Right renal cortex interstitium (tissue), 3 donors: ENCODE measurements at places on chromosomes 3 and 15.
A peak's percentile ranks its signal among the peaks of the same experiment; 100 is the strongest.

- no peak for DNase-seq
These were observed 25.9 kb upstream of the MINAR1 start for GRCh38 chr15:79406210-79406609.

- DNase-seq, result no peak
These were observed 19.0 kb downstream of the TM4SF4 start for GRCh38 chr3:149493315-149494021.

DNA sequence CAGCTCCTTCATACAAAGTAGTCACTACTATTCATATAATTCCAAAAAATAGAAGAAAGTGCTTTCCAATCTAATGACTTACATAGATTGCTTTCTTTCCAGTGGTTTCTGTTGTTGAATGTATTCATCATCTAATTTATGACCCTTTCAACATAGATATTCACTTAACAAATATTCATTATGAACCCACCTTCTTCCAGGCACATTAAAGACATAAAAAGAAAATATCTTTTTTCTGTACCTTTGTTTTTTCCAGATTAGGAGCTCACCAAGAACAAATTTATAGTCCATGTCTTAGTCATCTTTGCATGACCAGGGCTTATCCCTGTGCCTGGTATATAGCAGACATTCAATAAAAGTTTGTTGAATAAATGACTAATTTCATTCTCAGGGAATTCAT, 32.4 kb upstream of the PDZRN3 start:
- no peak for DNase-seq

DNA sequence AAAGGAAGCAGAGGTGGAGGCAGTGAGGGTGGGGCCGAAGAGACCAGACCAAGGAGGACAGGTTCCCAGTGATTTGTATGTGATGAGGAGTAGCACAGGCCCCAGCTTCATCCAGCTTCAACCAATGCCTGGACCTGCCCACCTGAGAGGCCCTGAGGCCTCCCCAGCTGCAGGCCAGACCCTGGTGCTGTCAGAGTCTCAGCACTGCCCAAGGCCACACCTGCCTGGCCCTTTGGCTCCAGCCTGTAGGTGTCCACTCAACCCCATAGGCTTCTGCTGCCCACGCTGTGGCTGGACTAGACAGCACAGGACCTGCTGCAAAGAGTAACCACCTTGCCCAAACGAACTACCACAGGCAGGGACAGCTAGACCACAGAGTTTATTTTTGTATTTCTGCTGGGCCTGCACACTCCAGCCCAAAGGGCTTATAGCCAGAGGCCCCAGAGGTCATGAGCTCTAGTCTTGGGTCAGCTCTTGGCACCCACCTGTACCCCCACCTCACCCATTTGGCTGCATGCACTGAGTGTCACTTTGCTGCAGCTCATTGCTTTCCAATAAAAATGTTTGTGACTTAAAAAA, 81.9 kb upstream of the CDV3 start:
- no peak for DNase-seq

GRCh38 chr3:158094235-158095110, 11.7 kb downstream of the SHOX2 start:
- no peak for DNase-seq

- DNase-seq, result peak; percentile 13
These were observed 69.2 kb upstream of the ICE2 start for GRCh38 chr15:60548101-60548500.

- no peak for DNase-seq
These were observed 1.1 kb downstream of the PDIA5 start for GRCh38 chr3:123067689-123068600.

GRCh38 chr15:94282269-94283250, 51.2 kb downstream of the MCTP2 start:
- no peak for DNase-seq

DNA sequence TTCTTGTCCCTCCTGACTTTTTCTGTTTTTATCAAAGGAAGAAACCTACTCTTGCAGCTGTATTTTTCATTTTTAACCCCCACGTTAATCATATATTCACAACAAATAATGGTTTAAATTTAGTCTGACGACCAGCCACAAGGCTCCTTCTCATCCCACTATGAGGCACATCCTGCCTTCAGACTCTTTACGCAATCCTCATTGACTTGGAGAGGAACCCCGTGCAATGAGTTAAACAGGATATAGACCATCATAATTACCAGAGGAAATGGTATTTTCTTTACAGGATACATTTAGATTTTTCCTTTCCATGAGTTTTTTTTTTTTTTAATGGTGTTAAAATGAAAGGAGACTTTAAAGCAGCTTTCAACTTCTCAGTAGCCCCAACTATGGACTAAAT, 68.5 kb downstream of the WWTR1 start:
- DNase-seq, result no peak

GRCh38 chr3:5016211-5017161, 37.2 kb downstream of the BHLHE40 start:
- no peak for DNase-seq

GRCh38 chr15:39575180-39575579, 5.7 kb upstream of the THBS1 start:
- DNase-seq, result no peak

- DNase-seq, result no peak
These were observed 124.3 kb upstream of the CPNE4 start for GRCh38 chr3:132159145-132159544.

GRCh38 chr15:68623301-68623892, 44.6 kb downstream of the CORO2B start:
- DNase-seq, result no peak

DNA sequence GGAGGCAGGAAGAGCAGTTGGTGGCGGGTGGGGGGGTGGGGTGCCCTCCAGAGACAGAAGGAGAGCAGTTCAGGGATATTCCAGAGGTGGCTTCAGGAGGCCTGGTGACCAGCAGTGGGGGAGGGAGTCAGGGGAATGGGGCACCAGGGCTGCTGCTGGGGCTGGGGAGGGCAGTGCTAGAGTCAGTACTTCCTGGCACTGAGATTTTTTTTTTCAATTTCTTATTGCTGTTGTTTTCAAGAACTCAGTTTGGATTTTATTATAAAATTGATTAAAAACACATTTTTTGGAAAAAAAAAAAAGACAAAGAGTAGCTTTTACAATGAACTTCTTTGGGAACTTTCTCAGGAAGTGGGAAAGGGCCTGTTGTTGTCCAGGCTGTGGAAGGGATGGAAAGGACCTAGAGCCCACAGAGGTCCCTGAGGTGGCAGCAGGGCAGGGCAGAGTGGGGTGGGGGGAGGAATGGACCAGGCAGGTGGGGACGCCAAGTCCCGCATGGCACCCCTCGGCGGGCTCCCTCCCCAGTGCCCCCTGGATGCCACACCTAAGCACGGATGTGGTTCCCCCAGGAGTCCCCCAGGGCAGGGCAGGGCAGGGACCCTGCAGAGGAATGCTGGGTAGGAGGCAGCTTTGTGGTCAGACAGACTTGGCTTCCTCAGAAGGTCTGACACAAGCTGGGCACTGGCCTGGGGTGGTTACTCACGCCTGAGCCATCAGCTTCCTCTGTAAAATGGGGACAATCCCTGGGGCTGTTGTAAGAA, 8.5 kb upstream of the ANPEP start:
- DNase-seq, result no peak

DNA sequence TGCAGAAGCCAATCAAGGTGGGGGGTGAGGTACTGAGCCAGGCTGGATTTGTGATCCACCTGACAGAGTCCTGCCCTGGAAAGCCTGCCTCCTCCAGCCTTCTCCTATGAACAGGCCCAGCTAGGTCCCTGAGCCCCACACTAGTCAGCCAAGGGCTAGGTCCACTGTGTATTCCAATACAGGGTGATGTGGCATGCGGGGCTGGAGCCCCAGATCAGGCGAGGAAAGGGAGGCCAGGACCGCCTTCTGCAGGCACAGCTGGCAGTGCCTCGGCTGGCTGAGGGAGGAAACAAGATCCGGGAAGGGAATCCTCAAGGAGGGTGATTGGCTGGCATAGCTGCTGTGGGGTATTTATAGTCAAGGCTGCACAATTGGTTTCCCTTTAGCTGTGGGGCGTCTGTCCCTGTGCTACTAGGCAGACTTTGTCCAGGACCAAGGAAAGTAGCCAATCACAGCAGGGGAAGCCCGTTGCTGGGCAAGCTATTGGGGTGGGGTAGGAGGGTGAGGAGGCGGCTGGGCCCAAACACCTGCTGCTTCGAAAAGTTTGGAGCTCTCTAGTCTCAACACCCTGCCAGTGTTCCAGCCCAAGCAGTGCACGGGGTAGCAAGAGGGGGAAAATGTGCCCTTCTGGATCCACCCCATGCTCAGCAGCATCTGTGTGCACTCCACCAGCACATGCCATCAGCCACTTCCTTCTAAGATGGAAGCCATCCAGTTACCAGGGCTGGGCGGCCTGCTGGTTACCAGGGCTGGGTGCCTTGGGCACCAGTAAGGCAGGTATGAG, 5.9 kb downstream of the KY start:
- no peak for DNase-seq

DNA sequence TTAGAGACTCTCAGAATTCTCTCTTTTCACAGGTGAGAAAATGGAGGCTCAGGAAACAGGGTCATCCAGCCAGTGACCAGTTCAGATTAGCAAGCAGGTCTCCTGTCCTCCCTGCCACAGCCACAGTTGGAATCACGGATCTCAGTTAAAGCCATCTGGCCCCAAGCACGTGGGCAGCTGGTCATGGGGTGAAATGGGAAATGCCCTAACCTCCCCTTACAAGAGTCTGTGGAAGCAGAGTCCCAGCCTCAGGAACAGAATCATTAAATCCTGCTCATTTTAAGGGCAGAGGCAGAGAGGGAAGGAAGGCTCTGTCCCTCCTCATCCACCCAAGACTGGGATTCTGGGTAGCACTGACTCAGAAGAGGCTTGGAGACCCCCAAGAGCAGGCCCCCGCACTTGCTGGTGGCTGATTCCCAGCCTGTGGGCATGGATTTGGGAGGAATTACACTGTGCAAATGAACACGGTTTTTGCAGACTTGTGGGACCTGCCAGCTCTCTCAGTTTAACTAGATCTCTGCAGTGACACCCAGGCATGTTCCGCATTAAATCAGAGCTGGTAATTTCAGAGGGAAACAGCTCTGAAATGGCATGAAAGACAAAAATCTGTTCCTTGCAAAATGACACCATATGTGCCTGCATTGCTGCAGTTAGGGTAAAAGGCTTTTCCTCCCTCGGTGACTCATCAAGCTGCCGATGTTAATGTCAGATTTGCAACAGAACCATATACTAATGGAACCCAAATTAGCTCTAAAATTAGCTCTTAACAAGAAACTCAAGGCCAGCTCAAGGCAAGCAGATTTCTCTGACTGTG, 89.0 kb downstream of the BDH1 start:
- no peak for DNase-seq

DNA sequence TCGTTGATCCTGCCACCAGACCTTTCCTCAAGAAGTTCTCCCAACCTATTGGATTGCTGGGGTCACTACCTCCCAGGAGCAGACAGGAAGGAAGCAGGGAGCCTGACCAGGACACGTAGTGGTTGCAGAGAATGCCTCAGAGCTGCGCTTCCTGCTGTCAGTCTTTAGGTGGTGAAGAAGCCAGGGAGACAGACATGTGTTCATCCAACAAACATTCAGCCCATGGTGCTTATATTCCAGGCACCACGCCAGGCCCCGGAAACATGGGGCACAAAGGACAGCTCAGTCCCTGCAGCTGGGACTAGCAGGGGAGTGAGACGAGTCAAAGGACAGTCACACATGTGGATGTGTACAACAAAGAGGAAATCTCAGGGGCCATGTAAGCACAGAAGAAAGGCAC, 26.0 kb upstream of the CORO2B start:
- no peak for DNase-seq

DNA sequence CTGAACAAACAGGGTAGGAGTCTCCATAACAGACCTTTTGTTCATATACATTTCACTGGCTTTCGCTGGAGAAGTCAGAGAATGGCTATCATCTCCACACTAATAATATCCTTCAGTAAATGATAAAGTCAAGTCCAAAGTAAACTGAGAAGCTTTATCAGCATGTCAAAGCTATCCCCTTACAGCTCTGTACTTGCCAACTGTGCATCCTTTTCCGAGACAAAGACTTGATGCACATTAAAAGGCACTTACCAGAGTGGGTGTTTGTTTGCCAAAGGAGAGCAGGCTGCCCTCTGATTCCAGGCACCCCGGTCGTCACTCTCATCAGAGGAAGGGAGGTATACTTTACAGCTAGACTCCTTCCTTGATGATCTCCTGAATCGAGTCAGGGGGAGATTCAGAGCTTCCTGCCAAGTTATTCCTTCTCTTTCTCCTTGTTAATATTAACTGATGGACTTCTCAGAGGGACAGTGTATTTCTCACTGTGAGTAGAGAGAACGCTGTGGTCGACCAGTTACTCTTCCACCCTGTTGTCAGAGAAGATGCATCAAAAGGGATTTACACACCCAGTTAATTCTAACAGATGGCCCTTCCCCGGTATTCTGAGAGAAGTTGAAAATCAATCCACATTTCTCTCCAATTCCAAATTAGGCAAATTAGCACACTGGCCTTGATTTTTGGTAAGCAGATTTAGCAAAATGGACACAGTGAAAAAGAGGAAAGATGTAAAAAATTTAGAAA, 504.7 kb upstream of the NR2F2 start:
- no peak for DNase-seq
